ENCODE measurements at places on chromosomes 16 and 17.

- DNase-seq, result no peak
These were observed 895 bp downstream of the SEPTIN1 start for GRCh38 chr16:30381291-30382041.

- no peak for DNase-seq
These were observed 145.5 kb downstream of the SEC14L1 start for GRCh38 chr17:77286391-77286640.

GRCh38 chr17:279776-280175 lies 72.8 kb downstream of the RPH3AL start:
- DNase-seq, result no peak

GRCh38 chr17:64736804-64737492 lies 74.8 kb upstream of the SMURF2 start:
- no peak for DNase-seq

DNA sequence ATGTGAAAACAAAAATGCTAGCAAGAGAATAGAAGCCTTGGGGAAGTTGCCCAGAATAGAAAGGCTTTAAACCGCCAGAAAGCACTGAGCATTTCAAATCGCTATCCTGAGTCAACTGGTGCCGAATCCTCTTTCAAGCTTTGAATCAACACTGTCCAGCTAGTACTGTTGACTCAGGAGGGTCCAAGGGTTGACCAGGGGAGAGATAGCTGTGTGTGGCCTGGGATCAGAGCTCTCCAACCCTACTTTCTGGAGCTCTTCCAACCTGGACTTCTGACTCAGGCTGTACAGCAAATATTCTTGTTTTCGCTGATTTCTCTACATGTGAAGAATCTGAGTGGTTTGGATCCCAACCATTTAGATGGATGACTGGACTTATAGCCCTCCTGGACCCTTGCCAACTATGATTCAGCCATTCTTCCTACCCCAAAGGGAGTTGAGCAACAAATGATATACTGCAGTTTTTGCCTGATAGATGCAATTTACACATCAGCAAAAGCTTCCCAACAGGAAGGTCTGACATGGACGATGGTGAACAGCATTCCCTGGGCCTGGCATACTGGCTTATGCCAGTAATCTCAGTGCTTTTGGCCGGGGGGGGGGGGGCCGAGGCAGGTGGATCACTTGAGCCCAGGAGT lies 154.0 kb upstream of the SDK2 start:
- peak; percentile 59 for DNase-seq

- no peak for DNase-seq
These were observed 14.7 kb upstream of the KLHL36 start for GRCh38 chr16:84633622-84634021.

DNA sequence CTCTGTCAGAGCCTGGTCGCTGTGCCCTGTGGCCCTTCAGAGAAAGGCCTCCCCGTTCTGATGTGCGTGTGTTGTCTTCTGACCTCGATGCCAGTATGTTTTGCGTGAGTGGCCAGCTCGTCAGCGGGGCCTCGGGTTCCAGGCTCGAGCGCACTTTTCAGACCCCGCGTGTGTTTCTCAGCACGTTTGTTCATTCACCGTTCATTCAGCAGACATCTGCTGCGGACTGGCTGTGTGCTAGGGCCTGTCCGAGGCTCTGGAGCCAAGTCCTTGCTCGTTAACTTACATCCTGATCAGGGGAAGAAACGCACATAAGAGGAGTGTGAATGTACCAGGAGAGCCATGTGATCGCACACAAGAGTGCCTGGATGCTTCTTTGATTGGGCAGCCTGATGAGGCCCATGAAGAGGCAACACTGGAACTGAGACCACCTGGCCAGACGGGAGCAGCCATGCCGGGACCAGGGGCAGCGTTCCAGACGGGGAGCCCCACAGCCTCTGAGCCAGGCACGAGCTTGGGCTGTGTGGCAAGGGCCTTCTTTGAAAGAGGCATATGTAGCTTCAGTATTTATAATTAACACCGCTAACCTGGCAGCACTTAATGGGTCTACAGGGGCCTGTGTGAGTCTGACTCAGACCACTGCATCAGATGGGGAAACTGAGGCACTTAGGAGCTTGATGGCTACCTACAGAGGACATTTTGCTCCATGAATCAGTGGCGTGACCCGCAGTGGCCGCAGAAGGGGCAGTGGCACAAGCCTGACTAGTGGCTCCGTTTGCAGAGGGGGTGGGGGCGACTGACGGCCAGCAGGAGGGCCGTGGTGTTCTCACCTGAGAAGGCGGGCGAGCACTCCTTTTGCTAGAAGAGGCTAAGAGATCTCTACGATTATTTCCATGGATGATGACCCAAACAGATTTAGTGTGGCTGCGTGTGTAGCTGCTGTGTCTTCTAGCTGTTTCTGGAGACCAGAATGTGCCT lies 187.9 kb upstream of the CHMP6 start:
- DNase-seq, result no peak

DNA sequence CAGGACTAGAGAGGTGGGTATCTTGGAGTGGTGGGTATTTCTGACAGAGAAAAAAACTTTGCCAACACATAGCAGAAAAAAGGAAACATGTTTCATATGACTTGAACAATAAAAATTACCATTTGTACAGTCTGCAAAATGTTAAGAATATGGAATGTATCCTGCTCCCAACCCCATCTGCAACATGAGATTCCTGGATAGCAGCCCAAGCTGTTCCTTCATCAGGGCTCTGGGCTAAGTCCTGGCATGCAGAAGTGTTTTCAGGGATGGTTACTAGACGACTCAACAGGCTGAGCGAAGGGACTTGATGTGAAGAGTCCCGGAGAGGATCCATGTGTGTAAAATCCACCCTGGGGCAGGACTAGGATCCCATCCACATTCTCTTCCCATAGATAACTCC lies 121.0 kb upstream of the IRX3 start:
- DNase-seq, result no peak

- DNase-seq, result no peak
These were observed 13.3 kb downstream of the PIK3R5 start for GRCh38 chr17:8952191-8952590.

All from NCI-H748 treated with DMSO at 0.1 percent for 48 hours (cell line).